ENCODE measurements at places on chromosomes 1 and 21. TPM values are rescaled to one million over a fixed set of nuclear protein-coding genes. Genes with fewer than 3 reads are reported as not detected.

Gene HOOK1
- total RNA-seq = not detected

Gene ERO1B
- total RNA-seq = 11.0 TPM

Gene AMY2A
- not detected for total RNA-seq

Gene SLC44A3
- not detected for total RNA-seq

Gene CACNA1E
- not detected for total RNA-seq

Gene IL20
- not detected for total RNA-seq

Gene MTX1
- 45.7 TPM for total RNA-seq

Gene EPHA8
- total RNA-seq = not detected

Gene SMCP
- not detected for total RNA-seq

Gene CCDC17
- 5.0 TPM for total RNA-seq

DNA sequence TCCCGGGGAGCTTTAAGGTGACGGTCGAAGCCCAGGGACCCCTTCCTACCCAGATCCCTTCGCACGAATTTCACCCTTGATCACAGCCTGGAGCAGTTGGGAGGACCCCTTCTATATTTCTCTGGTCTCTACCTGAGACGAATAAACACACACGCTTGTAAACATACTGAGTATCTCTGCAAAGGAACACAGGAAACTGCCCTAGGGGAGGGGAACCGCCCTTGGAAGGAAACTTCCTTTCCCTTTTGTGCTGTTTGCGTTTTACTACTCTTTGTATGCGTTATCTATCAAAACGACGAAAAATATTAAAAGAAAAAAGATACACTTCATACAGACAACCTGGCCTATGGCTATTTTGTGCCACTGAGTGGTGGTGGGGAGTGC is 750 bp downstream of the NECAP2 start:
- peak; percentile 41 for DNase-seq

DNA sequence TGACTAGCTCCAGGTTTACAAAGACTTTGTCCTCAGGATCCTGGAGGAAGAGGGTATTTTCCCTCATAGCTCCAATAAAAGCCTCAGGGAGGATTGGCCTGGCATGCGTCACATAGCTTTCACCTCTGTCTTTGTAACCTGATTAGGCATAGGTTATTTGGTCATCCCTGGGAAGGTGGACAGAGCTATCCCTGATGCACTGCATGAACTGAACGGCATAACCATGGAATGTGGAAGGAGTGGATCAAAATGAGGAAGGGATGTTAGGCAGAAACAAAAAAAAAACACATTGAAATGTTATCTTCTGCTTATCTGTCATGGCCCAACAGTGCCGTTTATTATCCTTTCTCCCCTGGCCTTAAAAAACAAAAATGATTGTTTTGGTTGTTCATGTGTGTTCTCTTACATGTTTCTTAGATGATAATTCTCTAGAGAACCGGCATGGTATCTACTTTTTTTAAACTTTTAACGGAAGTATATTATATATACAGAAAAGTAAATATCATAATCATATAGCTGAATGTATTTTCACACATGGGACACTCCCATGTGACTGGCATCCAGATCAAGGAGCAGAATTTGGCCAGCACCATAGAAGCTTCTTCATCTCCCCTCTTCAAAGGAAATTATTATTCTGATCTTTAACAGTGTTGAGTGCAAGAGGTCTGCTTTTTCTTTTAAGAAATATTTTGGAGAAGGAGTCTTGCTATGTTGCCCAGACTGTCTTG is 85.3 kb downstream of the RPS6KC1 start:
- DNase-seq = no peak

GRCh38 chr1:241586905-241587512 is 53.2 kb downstream of the CHML start:
- no peak for DNase-seq

- no peak for DNase-seq
These were observed 67.8 kb downstream of the SLC37A1 start for GRCh38 chr21:42581336-42581992.

- no peak for DNase-seq
These were observed 4.1 kb upstream of the IRF2BP2 start for GRCh38 chr1:234614081-234614489.

GRCh38 chr21:31872452-31873274 is at the start of gene HUNK:
Gene HUNK (plus strand): TSS chr21:31873020. CDS start chr21:31873675, 655 bp downstream.
- DNase-seq = peak; percentile 29

DNA sequence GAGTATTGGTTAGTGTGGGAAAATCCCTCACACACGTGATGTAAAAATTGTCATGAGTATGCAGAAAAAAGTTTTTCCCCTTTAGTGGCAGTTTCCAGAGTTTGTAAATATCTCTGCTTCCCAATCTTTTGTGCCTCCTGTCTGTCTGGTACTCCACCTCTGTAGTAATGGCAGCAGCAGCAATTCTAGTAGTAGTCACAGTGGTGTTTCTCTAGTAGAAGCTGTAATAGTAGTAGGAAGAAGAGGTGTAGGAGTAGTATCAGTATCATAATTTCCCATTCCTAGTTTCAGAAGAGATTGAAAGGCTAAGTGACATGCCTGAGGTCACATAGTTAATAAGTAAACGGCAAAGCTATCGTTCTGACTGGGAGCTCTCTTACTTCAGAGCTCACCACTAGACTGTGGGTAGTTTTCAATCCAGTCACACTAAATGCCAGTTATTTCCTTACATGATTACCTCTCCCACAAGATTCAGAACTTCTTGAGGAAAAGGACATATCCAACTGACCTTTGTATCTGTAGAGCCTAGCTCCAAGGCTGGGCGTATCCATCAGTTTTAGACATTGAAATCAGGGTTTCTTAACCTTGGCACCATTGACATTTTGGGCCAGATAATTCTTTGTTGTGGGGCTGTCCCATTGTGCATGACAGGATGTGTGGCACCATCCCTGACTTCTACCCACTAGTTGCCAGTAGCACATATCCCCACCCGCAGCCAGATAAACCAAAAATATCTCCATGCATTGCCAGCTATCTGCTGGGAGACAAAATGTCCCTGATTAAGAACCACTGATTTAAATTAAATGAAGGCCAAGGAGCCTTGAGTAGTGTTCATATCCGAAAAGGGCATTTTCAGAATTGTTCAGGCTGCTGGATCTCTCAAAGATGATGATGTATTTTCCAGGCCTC is 135.9 kb downstream of the FGGY start:
- DNase-seq = no peak

DNA sequence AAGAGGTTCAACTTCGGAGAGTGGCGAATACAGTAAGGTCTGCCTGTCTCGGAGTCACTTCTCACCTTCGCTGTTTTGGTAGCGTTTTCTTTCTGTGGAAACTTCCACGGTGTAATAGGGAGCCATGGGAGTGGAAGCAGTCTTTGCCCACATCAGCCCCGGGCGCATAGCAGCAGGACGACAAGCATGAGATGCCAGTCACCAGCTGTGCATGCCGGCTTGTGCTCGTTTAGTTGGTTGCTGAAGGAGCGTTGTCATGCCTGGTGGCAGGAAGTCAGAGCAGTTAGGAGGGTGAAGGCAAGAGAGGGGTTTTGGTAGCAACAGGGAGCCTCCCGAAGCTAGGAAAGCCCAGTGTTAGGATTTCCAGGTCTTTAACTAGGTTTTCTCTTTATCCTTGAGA is 58.8 kb downstream of the MRPS6 start:
- no peak for DNase-seq

GRCh38 chr1:30445449-30445848 is 277.9 kb downstream of the MATN1 start:
- DNase-seq = no peak

- no peak for DNase-seq
These were observed 663 bp upstream of the GBP6 start for GRCh38 chr1:89363196-89363595.

- no peak for DNase-seq
These were observed 101.5 kb downstream of the WDR4 start for GRCh38 chr21:42777757-42778344.

GRCh38 chr1:204872262-204872881 is 1.7 kb downstream of the NFASC start:
- no peak for DNase-seq

DNA sequence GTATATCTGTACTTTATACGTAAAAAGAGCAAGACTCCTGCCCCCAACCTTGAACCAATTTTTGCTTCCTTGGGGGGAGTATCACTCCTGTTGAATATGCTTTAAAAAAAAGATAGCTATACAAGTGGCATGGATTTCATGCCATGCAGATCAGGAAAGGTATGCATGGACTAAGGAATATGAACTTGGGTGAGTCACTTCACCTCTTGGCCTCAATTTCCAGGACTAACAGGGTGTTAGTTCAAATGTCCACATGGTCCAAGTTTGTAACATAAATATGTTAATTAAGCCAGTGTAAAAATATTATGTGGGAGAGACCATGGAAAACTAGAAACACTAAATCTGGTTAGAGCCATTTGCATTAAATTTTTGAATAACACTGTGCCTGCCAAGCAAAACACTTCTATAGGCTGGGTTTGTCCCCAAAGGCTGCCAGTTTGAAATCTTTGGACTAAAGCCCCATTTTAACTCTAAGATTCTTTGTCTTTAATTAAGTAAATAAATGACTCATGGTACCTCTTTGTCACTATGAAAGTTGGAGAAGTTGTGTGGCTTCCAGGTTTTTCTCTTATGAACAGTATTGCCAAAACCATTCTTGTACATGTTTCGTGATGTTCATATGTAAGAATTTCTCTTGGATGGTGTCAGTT is 33.1 kb downstream of the FAM177B start:
- DNase-seq = no peak

GRCh38 chr1:147890177-147890790 is 12.3 kb upstream of the GJA8 start:
- DNase-seq = peak; percentile 64

DNA sequence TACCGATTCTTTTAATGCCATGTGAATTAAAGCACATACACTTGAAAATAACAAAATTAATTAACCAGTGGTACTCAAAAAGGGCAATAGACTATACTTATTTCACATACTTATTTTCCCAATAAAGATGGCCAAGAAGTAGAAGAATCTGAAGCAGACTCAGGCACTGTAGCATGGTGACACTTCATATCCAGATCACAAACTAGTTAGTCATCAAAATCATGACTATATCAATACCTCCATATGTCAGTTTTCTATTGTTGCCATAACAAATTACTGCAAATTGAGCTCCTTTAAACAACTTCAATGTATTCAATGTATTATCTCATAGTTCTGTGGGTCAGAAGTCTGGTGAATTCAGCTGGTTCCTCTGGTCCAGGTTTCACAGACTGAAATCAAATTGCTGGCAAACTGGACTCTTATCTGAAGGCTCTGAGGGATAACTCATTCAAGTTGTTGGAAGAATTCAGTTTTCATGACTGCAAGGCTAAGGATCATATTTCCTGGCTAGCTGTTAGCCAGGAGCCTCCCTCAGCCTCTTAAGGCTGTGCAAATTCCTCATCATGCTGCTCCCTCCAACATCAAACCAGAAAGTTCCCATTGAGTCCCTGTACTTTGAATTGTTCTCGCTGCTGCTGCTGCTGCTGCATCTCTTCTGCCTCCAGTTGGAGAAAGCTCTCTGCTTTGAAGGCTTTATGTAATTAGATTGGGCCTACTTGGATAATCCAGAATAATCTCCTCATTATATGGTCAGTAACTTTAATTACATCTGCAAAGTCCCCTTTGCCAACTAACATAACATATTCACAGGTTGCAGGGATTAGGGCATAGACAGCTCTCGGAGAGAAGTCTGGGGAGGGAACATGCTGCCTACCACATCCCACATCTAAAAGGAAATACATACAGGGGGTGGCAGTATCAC is 91.5 kb downstream of the MRPL39 start:
- DNase-seq = no peak

DNA sequence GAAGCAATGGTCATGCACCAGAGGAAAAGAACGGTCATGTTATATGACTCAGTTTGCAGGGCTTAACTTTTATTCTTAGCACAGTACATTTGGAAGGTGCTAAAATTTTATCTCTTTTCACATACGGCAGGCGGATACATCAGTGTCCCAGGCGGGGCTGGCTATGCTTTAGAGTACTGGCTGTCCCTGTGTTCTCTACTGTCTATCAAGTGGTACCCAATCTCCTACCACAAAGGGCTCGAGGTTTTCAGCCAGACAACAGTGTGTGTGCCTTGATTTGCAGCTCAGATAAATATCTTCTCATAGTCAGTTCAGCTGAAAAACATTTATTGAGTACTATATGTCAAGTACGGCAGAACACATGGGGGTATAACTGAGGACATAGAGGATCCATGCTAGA is 65.3 kb downstream of the URB2 start:
- DNase-seq = no peak

DNA sequence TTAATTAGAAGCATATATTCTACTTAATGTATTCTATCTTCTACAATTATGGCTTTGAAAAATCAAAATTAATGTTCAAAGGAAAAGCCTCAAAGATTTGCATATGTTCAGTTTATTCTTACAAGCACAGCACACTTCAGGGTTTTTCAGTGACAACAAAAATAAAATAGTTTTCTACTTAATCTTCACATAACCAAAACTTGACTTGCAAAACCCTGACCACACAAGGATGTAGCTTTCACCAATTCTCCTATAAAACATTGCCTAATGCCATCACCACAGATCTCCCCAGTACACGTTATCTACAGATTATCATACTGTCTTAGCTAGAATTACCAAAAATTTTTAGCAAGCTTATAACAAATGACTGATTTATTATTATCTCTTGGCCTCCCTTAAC is 23.3 kb downstream of the LPAR3 start:
- no peak for DNase-seq

DNA sequence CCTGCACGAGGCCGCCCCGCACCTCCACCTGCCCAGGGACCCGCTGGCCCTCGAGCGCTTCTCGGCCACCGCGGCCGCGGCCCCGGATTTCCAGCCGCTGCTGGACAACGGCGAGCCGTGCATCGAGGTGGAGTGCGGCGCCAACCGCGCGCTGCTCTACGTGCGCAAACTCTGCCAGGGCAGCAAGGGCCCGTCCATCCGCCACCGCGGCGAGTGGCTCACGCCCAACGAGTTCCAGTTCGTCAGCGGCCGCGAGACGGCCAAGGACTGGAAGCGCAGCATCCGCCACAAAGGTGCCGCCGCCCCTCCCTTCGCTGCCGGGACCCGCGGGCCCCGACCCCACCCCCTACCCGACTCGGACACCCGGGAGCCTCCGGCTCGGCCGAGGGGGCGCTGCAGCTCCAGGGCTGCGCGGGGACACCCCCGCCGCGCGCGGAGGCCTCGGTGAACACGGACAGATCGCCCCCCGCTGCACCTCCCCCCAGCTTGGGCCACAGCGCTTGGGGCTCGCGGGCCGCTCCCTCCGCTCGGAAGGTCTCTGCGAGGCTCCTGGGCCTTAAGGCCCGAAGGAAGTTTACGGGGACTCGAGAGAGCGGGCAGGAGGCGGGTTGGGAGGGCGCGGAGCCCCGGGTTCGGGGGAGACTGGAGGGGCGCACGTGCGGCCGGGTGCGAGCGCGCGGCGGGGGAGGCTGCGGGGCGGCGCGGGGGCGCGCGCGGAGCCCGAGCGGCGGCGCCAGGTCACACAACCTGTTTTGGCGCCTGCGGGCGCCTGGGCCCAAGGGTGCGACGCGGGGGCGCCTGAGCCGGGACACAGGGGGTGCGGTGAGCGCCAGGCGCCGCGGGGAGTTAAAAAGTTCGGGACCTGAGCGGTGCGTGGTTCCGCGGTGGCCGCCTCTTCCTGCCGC is 1.2 kb downstream of the SAMD11 start:
- DNase-seq = no peak

- no peak for DNase-seq
These were observed 59.1 kb downstream of the SLC19A1 start for GRCh38 chr21:45482899-45483821.
